ENCODE measurements at places on chromosomes 4 and X.

DNA sequence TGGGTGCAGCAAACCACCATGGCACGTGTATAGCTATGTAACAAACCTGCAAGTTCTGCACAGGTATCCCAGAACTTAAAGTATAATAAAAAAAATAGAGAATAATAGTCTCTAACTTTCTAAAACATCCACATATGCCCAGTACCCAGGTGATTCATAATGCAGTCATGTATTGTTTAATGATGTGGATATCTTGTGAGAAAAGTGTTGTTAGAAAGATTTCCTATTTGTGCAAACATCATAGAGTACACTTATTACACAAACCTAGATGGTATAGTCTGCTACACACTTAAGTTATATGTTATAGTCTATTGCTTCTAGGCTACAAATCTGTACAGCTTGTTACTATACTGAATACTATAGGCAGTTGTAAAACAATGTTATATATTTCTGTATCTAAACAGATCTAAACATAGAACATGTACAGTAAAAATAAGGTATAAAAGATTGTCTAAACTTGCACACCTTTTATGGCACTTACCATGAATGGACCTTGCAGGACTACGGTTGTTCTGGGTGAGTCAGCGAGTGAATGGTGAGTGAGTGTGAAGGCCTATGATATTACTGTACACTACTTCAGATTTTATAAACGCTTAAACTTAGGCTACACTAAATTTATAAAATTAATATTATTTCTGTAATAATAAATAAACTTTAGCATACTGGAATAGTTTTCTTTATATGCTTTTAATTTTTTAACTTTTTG, 232.2 kb upstream of the SLIT2 start:
- no peak for DNase-seq

GRCh38 chr4:41643331-41643730, 105.2 kb downstream of the PHOX2B start:
- no peak for DNase-seq

DNA sequence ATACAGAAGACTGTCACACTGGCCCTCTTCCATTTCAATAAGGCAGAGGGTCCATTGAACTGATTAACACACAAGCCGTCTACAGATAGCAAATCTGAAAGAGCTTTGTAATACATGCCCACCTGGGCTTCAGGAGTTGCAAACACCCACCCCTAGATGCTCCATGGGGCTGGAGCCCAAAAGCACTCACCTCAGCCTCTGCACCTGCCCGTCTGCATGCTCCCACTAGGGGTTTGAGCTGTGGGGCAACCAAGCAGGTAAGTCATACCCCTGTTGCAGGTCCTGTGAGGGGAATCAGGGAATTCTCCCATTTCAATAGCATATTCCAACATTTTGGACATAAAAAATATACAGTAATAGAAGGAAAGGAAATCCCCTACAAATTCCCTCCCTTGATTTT, 243.0 kb upstream of the KCNIP4 start:
- DNase-seq: no peak

DNA sequence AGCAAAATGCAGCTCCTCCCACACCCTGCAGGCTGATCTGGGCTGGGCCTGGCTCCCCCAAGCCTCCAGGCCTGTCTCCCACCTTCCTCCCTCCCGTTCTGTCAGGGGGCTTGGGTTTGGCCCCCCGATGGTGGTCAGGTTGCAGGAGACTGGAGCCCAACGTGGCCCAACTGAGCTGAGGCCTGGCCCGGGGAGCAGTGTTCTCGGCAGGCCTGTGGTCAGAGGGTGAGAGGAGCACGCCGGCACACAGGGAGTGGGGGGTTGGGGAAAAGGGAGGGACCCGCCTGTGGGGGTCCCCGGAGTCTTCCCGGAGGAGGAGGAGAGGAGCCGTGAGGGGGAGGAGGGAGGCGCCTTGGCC, 43.2 kb upstream of the NKX1-1 start:
- no peak for DNase-seq

GRCh38 chr4:107894138-107894603, 37.2 kb upstream of the CYP2U1 start:
- DNase-seq: no peak

- DNase-seq: no peak
Measured at GRCh38 chrX:118893923-118894322, 70.3 kb downstream of the ZCCHC12 start.

- DNase-seq: no peak
Measured at GRCh38 chr4:94715726-94716125, 42.0 kb upstream of the BMPR1B start.

- no peak for DNase-seq
Measured at GRCh38 chrX:13733506-13733905, 914 bp downstream of the TRAPPC2 start.

DNA sequence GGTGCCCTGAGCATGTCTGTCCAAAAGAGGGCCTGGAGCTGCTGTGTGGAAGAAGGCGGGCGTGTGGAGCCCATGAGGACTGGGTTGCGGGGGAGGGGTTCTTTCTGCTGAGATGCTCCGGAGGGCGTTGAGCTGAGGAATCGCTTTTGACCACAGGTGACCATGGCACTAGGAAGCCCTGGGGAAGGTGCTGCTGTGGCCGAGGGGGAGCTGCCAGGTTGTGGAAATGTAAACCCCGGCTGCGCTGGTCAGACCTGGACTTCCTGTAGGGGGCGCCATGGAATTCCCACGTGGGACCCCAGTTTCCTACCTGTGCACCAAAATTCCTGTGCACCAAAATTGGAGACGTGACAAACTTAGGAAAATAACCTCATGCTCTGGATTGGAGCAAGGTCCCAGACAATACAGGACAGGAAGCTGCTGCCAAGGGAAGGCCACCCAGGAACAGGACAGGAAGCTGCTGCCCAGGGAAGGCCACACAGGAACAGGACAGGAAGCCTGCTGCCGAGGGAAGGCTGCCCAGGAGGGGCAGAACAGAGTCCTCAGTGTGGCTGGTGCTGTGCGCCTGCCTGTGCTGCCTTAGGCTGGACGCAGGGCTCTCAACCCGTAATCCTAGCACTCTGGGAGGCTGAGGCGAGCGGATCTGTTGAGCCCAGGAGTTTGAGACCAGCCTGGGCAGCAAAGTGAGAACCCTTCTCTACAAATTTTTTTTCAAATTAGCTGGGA, 28.4 kb upstream of the UVSSA start:
- no peak for DNase-seq

DNA sequence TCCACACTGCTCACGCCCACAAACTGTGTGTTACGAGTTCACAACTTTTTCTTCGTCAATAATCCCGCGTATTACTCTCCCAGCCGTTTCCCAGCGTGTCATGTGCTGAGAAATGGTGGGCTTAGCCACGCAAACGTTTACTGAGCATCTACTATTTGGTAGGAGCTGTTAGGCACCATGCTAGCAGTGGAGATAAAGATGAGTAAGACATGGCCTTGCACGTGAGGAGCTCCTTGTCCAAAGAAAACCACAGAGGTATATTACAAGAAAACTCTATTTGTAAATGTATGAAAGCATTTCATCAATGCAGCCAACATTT, 821 bp upstream of the TMEM128 start:
- DNase-seq: no peak

GRCh38 chr4:183765251-183765911, 106.3 kb downstream of the TRAPPC11 start:
- DNase-seq: no peak

DNA sequence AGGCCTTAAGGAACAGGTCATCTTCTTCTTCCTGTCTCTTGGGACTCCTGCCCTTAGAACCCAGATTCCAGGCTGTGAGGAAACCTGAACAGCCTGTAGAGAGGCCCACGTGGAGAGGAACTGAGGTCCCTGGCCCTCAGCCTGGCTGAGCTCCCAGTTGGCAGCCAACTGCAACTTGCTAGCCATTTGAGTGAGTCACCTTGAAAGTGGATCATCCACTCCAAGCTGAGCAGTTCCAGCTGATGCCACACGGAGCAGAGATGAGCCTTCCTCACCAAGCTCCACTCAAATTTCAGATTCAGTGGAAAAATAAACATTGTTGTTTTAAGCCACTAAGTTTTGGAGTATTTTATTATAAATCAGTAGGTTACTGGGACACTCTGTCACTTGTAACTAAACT, 392.5 kb downstream of the BCOR start:
- DNase-seq: no peak

GRCh38 chrX:139851730-139852129, 81.1 kb downstream of the ATP11C start:
- DNase-seq: no peak

GRCh38 chr4:5460106-5460801, 248.1 kb downstream of the EVC2 start:
- no peak for DNase-seq

GRCh38 chr4:32572366-32572765, 1852.2 kb downstream of the PCDH7 start:
- DNase-seq: no peak

GRCh38 chrX:150544222-150544787, 24.1 kb upstream of the MTM1 start:
- DNase-seq: no peak

DNA sequence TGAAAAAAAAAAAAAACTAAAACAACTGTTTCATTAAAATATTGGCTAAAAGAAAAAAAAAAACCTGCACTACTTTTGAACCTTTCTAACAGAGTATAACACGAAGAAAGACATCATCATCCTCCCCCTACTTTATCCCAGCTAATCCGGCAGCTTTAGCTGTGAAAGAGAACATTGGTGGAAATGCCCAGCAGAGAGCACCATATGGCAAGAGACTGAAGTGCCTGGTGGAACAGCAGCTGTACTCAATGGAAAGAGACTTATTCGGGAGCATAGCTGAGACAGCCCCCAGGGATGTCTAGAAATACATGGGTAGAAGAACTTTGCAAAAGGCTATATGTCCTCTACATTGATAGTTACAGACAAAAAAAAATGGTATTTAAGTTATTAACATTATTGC, 30.3 kb downstream of the STPG2 start:
- no peak for DNase-seq

DNA sequence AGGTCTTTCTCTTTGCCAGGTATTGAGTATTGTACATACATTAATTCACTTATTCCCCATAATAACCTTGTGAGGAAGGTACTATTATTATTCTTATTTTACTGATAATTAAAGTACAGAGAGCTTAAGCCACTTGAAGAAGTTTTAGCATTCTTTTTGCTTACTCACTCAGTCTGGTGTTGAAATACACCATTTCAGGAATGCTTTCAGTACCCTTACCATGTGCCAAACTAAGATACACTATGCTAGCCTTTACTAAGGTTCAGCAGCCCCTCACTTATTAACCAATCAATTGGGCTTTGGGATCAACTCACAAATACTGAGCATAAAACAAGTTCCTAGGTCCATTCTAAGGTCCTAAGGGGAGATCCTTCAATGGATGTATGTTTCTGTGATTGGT, 179.0 kb upstream of the FGF13 start:
- no peak for DNase-seq

DNA sequence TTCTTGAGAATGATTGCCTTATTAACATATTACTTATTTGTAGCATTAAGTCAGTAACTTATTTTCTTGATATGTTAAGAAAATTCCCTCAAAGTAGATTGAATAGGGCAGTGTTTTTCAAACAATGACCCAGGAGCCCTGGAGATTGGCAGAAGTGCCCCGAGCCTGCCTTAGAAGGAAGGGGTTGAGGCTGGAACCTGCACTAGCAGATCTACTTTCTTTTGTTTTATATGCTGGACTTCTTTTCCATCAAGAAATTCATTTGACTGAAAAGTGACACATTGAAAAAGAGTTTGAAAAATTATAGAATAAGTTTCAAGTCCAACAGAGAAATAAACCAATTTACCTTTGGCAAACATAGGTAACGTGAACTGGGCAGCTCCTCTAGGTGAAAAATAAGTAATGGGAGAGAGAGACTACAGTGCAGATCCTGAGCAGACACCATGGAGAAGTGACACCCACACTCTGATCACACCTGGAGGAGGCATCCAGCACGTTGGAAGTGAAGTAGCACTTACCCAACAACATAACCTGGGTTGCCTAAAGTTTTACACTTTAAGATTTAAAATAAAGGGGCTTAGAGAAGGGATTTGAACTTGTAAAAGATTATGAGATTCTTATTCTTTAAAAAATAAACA, 18.6 kb downstream of the ARSJ start:
- DNase-seq: no peak

- DNase-seq: no peak
Measured at GRCh38 chr4:89868999-89869589, 25.6 kb upstream of the MMRN1 start.

DNA sequence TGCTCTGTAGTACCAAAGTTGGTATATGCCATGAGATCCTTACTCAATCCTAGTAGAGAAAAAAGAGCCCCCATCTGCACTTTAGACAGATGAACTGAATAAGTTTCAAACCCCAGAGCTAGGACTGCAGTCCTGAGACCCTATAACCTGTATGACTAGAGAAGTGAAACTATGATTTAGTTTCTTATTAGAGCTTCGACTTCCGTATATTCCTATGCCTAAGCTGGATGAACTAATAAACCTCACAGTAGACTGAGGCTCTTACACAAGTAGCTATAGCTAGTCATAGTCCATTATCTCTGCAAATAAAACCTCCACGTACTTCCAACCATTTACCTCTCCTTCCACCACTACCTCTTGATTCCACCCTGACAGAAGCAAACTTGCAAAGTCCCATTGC, 6.3 kb upstream of the OTUD4 start:
- no peak for DNase-seq

GRCh38 chrX:16839852-16840460, 30.2 kb downstream of the RBBP7 start:
- no peak for DNase-seq

- no peak for DNase-seq
Measured at GRCh38 chr4:73815145-73815544, 21.3 kb upstream of the CXCL6 start.

DNA sequence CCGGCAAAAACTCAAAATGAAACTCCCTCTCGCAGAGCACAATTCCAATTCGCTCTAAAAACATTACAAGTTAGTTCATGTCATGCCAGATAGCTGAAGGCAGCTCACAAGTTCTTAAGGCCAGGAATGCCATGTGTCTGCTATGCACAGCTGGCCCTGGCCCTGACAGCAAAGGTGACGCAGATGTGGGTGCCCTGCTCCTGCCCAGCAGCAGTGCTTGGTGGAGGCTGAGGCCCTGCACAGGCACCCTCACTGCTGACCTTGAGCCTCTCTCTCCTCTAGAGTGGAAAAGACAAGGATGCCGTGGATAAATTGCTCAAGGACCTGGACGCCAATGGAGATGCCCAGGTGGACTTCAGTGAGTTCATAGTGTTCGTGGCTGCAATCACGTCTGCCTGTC, 2.9 kb downstream of the S100P start:
- no peak for DNase-seq

GRCh38 chrX:39176105-39176504, 374.8 kb downstream of the MID1IP1 start:
- no peak for DNase-seq

- DNase-seq: peak; percentile 51
Measured at GRCh38 chr4:40055511-40055862, 1.2 kb upstream of the N4BP2 start.

GRCh38 chr4:121150486-121150885, 13.6 kb downstream of the TNIP3 start:
- no peak for DNase-seq

- no peak for DNase-seq
Measured at GRCh38 chr4:147581606-147582350, 35.4 kb upstream of the TMEM184C start.

- no peak for DNase-seq
Measured at GRCh38 chr4:126825083-126825482, 807.7 kb upstream of the INTU start.

GRCh38 chrX:11341274-11342201, 48.3 kb downstream of the AMELX start:
- no peak for DNase-seq

Data from left renal cortex interstitium (tissue), 4 donors.